Panc1 (cell line): ENCODE measurements at places on chromosomes 12 and 14. TPM values are rescaled to one million over a fixed set of nuclear protein-coding genes. Genes with fewer than 3 reads are reported as not detected.

A2M gene
- 2.1 TPM for total RNA-seq

INSM2 gene
- not detected for total RNA-seq

KRT78 gene
- not detected for total RNA-seq

GRCh38 chr14:36723530-36723929, 61.9 kb downstream of the PAX9 start:
- no peak overlapping the region for H3K4me3 ChIP-seq
- no peaks in the 10 kb centered on the region for H3K4me1 ChIP-seq
- H3K27ac ChIP-seq, result no peak overlapping the region
- H3K27me3 ChIP-seq, result no peaks in the 10 kb centered on the region
- DNase-seq, result no peak
- no peaks in the 10 kb centered on the region for H3K36me3 ChIP-seq

DNA sequence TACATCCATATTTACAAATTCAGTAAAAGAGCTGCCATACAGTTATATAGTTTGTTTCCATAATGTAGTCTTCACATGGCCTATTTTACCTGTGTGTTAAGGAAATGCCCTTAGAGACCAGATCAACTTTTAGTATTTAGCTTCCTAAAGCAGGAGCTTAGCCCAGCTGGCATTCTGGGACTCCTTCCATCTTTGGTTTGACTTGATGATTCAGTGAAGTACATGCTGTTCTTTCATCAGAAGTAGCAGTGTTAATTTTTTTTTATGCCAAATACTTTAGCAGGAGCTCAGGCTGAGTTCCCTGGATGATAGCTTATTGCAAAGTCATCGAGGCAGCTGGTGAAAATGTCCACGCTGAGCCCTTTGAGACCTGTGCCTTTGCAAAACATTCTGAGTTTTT, 101.0 kb downstream of the FOXG1 start:
- H3K4me1 ChIP-seq, result no peaks in the 10 kb centered on the region
- DNase-seq, result no peak
- no peak overlapping the region for H3K4me3 ChIP-seq
- H3K36me3 ChIP-seq, result no peaks in the 10 kb centered on the region
- H3K27me3 ChIP-seq, result no peaks in the 10 kb centered on the region

- no peaks in the 10 kb centered on the region for H3K27me3 ChIP-seq
- H3K36me3 ChIP-seq, result no peaks in the 10 kb centered on the region
- H3K4me3 ChIP-seq, result no peak overlapping the region
- H3K27ac ChIP-seq, result peak overlapping the region; percentile 93; the same call in 1 of the 2 replicates
- no peak for DNase-seq
- H3K4me1 ChIP-seq, result peaks cover 38% of the 10 kb centered on the region
Observed at GRCh38 chr12:45246236-45246635, 30.3 kb downstream of the ANO6 start.

GRCh38 chr12:83700838-83701237, 1014.1 kb downstream of the TMTC2 start:
- no peak for DNase-seq
- no peaks in the 10 kb centered on the region for H3K36me3 ChIP-seq
- H3K27ac ChIP-seq, result no peak overlapping the region
- H3K4me3 ChIP-seq, result no peak overlapping the region
- no peaks in the 10 kb centered on the region for H3K27me3 ChIP-seq

UNC79 gene
- 0.05 TPM for total RNA-seq
